SK-MEL-5 (cell line): ENCODE measurements at places on chromosomes 12 and 14.

- DNase-seq = peak; percentile 59
Measured at GRCh38 chr12:23909551-23909950, 39.9 kb downstream of the SOX5 start.

DNA sequence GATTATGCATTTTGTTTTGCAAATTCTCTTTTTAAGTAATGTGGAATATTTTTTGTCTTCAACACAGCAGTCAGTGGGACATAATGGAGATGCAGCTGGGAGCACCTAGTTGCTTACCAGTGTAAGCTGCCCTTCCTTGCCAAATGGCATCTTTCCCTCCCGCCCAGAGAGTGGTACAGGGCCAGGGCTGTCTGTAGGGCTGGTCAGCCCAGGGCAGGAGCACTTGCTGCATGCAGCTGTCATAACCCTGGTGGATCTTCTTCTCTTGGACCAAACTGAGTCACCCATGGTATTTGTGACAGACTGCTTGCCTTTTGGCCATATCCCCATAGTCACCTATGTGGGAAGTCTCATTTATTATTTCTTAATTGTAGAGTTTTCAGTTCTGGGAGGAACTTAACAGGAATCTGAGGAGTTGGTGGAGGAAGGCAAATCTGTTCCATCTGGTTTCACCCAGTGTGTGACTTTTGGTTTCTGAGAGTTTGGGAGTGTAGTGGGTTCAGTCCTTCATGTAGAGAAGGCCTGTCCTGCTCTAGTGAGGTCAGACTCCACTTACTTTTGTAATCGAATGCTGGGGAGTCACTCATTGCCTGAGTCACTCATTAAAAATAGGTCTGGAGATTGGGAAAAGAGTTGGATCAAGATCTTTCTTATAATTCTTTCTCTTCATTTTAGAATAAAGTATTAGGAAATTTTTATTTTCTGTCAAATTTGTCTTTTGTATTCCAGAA is 62.0 kb upstream of the ASPG start:
- DNase-seq = no peak

DNA sequence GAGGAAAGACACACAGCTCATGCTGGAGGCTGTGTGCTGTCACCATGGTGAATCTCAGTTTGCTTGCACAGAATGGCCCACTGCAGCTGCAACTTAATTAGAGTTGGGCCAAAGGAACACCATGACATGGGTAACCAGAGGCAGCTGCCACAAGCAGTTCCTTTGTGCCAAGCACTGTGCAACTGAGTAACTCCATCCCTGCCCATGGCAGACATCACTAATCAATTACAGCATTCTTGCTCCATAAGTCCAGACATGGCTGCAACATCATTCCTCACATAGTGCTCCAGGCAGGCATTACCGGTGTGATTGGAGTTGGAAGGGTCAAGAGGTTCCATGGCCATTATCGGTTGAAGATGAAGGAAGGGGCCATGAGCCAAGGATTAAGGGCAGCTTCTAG is 207.0 kb downstream of the RBM19 start:
- DNase-seq = no peak

DNA sequence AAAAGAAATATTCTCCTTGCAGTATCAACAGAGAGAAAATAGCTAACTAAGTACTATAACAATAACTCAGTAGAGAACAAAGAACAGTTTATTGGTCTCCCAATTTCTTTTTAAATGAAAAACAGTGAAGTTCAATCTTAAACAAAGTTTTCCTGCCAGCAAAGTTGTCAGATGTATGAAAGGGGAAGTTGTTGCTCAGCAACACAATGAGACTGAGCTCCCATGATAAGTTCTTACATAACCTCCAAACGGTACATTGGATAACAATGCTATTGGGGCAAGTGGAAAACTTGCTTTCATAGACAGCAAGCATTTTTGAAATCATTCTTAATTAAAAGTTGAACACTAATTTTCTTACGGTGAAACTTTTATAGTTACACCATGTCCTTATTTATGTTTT is 94.9 kb downstream of the ALG10B start:
- DNase-seq = no peak
